ENCODE measurements at places on chromosomes 12 and 14.

DNA sequence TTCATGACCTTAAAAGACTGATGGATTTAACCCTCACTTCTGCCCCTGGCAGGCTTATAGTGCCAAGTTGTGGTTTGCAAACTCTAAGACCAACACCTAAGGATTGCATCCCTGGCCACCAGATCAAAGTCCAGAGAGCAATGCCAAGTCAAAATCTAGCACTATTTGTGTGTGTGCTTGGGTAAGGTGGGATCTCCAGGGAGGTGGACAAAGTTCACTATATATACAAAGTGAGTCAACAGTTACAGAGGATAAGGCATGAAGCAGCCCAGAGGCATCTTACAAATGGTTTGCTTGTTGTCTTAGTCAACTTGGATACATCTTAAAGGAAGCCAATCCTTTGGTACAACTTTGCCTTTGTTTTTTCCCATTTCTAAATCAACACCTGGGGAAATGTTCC is 137.3 kb downstream of the MSRB3 start:
- DNase-seq, result no peak

- no peak for DNase-seq
Observed at GRCh38 chr12:62446754-62447452, 19.7 kb upstream of the MON2 start.

DNA sequence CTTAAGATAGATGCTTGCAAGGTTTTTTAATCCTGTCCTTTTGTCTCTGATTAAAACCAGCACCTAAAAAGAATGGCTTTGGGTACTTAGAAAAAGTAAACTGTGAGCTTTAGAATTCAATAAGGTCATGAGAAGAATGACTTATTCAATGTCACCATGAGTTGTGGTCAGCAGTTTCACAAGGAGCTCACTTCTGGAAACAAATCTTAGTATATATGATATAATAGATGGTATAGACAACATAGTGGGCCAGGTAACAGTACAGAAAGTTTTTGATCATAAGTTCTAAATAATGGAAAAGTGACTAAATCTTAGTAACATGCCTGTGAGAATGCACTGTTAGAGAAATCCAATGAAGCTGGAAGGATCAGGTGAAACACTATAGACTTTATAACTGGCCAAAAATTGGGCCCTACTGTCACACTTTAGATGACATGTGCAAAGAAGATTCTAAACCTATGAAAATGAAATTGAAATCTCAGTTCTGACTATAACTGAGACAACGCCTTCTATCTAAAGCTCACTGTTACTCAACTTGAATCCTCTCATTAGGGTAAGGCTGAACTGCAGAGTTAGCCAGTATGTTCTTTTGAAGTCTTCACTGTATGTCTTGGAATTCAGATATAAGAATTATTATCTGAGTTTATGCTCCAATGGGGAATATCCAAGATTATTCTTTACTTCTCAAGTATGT is 42.4 kb upstream of the RAD51AP1 start:
- DNase-seq, result no peak

GRCh38 chr14:105980224-105980623 is 453.8 kb downstream of the TMEM121 start:
- DNase-seq, result no peak

GRCh38 chr12:99852666-99853065 is 132.1 kb downstream of the ANKS1B start:
- no peak for DNase-seq

DNA sequence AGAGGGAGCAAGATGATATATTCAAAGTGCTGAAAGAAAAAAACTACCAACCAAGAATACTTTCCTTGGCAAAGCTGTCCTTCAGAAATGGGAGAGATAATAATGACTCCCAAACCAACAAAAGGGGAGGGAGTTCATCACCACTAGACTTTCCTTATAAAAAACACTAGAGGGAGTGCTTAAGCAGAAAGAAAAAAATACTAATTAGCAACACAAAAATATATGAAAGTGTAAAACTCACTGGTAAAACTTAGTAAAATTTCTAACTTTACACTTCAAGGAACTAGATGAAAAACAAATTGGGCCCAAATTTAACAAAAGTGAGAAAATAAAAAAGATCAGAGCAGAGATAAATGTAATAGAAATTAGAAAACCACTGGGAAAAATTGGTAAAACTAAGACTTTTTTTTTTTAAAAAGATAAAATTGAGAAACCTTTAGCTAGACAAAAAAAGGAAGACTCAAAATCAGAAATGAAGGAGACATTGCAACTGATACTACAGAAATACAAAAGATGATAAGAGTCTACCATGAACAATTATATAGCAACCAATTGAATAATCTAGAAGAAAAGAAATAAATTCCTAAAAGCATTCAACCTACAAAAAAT is 60.4 kb upstream of the FAR2 start:
- no peak for DNase-seq

DNA sequence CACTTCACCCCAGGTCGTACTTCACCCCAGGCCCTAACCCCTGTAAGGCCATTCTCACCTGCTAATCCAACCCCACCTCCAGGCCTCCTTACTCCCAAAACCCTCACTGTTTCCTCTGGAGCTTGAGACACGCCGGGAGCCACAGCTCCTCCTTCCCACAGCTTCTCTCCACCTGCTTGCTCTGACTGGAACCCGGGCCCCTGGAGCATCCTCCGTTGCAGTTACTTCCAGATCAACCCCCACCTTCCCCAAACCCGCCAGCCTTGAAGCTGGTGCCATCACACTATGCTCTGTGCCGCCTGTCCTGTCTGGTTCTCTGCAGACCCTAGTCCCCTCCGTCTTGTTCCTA is 34.6 kb upstream of the PPP2R5C start:
- no peak for DNase-seq

DNA sequence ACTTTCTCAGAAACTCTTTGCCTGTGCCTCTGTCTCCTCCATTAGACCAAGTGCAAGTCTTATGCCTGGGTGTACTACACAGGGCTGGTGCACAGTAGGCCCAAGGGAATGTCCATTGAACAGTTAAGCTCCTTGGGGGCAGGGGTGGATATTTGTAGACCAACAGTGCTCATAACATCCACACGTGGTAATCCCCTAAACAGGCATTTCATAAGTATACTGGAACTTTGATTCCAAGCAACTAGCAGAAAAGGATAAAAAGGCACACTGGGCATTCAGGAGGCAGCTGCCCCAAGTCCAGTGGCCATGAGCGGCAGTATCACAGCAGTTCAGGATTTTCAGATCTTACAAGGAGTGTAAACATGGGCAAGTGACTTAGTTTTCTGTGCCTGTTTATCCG is 16.8 kb downstream of the NUAK1 start:
- no peak for DNase-seq

GRCh38 chr14:72201645-72202044 is 269.4 kb downstream of the RGS6 start:
- DNase-seq, result no peak

DNA sequence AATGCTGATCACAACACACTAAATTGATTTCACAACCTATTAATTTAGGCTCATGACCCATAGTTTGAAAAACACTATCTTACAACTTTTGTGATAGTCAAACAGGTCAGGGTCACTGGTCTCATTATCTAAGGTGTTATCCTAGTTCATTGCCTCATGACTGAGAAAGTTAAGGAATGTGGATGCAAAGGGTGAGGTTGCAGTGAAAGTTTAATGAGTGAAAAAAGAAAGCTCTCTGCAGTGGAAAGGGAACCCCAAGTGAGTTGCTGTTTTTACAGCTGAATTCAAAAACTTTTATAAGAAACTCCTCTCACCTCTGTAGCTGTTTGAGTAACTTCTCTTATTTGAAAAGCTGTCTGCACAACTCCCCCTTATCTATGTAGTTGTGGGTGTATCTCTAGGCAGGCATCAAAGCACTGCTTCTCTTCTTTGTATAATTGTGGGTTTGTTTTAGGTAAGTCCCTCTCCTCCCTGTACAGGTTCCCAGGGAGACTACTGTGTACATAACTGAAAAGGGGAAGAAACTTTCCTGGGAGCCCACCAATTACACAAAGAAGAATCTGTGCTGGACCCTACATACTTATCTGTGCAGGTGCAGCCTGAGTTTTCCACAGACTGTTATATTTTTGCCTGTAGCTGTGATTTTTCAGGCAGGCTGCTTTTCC is 18.9 kb downstream of the DNAL1 start:
- no peak for DNase-seq

GRCh38 chr12:93979189-93979588 is 169.2 kb upstream of the PLXNC1 start:
- DNase-seq, result no peak

DNA sequence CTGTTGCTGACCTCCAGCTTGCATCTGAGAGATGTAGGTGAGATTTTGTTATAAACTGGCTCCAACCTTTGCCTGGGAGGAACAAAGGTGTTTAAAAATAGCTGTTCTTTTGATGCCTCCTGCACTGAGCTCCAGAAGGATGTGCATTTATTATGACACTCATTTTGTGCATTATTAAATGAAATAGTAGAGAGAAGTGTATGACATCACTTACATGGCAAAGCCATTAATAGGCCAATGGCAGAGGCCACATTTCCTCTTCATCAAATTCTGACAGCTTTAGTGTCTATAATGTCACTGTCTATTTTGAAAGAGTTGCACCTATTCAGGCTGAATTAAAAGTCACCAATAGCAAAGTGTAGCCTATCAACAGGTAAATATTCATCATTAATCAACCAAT is 564.6 kb downstream of the FLRT2 start:
- no peak for DNase-seq

DNA sequence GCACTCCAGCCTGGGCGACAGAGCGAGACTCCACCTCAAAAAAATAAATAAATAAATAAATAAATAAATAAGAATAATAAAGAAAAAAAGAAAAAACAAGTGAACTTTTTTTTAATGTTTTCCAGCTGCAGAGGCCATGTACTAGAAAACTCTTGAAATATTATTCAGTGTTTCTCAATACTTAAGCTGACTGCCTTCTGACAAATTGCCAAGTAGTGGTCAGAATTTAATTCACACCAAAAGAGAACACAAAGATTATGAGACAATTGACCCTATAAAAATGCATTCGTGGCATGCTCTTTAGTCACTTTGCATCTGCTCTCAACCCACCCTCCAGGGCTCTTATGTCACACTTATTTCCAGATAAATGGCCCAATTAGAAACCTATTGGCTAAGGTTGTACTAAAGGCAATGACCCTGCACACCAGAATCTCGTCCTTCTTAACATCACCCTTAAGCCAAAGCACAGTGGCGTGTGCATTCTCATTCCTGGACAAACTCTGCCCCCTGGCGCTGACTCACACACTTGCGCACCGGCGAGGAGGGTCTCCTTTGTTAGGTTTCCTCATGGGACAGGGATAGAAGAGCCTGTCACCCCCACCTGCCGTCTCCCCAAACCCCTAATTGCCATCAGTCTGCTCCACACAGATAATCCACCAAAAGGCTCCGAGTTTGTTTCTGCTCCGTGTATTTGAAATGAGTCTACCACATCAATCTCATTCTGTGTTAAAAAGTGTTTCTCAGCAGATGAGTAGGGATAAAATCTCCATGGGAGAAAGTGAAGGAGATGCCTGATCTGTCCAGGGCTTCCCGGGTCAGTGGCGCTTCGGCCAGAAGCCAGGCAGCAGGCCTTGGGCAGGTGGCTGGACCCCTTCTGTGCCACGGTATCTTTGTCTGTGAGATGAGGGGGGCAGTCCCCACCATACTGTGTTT is 73.1 kb upstream of the CEP83 start:
- peak; percentile 41 for DNase-seq

GRCh38 chr12:3533703-3534386 is 42.8 kb downstream of the PRMT8 start:
- peak; percentile 54 for DNase-seq

GRCh38 chr12:50524621-50525020 is 19.8 kb downstream of the DIP2B start:
- DNase-seq, result no peak

- no peak for DNase-seq
Observed at GRCh38 chr12:39427360-39427808, 15.5 kb downstream of the KIF21A start.

GRCh38 chr12:10554756-10555481 is 49.2 kb downstream of the EIF2S3B start:
- DNase-seq, result no peak

DNA sequence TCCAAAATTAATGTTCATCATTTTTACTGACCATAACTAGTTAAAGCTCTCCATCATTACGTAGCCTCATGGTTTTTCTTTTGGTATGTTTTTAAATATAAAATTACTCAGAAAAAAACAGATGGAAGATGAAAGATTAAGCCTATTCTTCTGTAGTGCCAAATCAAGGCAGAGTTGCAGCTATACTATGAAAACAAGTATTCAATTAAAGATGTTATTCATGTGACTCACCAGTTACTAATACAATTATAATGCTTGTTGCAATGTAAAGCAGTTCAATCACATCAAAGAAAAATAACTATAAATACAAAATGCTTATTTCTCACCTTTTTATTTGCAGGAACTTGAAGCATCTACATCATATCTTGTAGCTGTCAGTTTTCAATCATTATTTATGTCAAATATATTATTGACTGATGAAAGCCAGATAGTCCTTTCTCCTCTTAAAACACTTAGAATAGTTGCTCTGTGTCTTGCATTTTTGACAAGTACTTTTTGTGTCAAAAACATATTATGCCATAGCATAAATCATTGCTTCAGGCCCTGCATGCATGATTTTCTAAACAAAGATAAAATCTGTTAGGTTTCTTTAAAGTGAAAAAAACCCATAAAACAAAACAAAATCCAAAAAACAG is 36.0 kb upstream of the TRHDE start:
- no peak for DNase-seq

GRCh38 chr14:91415794-91416743 is 1.6 kb downstream of the CCDC88C start:
- no peak for DNase-seq

- DNase-seq, result no peak
Observed at GRCh38 chr14:90354551-90355298, 23.0 kb upstream of the NRDE2 start.

DNA sequence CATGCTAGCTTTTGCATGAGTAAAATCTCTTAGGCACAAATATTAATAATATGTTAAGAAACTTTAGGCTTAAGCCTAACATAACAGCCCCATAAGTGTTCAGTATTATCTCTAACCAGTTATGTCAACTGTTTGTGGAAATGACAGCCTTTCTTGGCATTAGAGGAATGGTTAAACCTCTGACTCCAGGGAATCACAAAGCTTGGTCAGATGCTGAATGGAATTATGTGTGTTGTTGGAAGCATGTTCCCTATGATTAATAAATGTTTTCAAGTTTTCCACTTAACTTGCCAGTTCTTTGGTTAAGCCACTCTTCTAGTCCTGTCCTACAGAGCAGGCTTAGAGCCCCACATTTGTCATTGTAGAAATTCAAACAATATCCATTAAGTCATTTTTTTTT is 17.0 kb downstream of the PSEN1 start:
- no peak for DNase-seq

DNA sequence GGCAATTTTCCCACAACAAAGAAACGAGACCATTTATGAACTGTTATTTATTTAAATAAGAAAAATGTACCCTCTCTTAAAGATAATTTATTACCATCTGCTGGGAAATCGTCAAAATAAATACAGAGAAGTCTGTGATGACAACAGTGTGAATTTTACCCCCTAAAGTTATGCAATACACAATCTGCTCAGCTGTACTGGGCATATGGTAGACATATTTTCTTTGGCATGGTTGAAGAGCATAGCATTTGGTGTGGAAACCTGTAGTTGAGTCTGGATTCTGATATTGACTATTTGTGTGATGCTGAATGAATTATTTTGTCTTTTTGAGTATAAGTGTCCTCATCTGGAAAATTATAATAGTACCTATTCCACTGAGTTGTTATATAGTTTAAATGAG is 60.0 kb downstream of the CFAP54 start:
- no peak for DNase-seq
